ENCODE measurements at places on chromosomes 12 and 14.

GRCh38 chr12:119694111-119694510 is 26.2 kb downstream of the PRKAB1 start:
- no peak for DNase-seq

GRCh38 chr14:20515846-20516245 is 10.5 kb downstream of the RNASE10 start:
- DNase-seq = no peak

GRCh38 chr12:115451780-115452736 is 768.1 kb upstream of the TBX3 start:
- no peak for DNase-seq

DNA sequence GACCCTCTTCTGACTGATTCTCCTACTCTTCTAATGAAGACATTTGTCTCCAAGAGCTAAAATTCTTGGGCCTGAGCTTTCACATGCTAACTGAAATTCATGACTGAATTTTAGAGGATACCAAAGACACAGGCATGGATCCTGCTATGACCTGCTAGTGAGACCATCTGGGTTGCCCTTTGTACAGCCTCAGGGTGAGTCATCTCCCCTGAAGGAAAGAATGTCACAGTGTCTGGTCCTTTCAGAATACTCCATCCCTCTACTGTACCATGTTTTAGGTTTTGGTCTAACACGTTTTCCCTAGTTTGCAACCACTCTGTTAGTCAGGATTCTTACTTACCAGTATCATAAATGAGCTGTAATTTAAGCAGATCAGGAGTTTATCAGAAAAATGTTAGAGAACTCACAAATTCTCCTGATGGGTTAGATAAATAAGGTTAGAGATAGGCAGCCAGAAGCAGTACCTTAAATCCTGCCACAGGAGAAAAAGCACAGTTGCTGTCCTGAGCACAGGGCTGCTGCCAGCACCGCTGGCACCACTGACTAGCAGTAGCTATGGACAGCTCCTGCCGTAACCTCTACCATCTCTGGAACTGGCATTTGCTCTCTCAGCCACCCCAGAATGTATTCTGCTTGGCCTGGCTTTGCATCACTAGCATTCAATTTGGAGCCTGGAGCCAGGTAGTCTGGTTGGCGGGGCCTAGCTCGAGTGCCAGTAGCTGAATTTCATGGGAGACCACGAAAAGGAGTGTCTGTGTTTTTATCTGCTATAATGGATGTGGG is 127.6 kb downstream of the ANO6 start:
- no peak for DNase-seq

Measured in vagina (tissue), 2 donors.